ENCODE measurements at places on chromosomes 12 and 14. TPM values are rescaled to one million over a fixed set of nuclear protein-coding genes. Genes with fewer than 3 reads are reported as not detected.

The MYF6 gene
- not detected for total RNA-seq

The HEBP1 gene
- total RNA-seq = 10.4 TPM

The BCL11B gene
- total RNA-seq = 79.6 TPM

The ART4 gene
- not detected for total RNA-seq

The ZNF385A gene
- total RNA-seq = 0.70 TPM

The KRT80 gene
- total RNA-seq = not detected

The RILPL2 gene
- 7.5 TPM for total RNA-seq

The OR11H7 gene
- not detected for total RNA-seq

The KCNC2 gene
- total RNA-seq = not detected

The MFAP5 gene
- total RNA-seq = not detected

The BDKRB2 gene
- not detected for total RNA-seq

The ADAMTS20 gene
- not detected for total RNA-seq

The SLC25A21 gene
- total RNA-seq = not detected

The DCAF11 gene
- total RNA-seq = 81.8 TPM

The RPS6KL1 gene
- 9.4 TPM for total RNA-seq

The HNF1A gene
- total RNA-seq = not detected

Data from T-helper 2 cell treated with Interferon-gamma antibody and Interleukin-4, amounts not matched to agents 100 ng/mL and 5 ng/mL, for 36 hours (primary cell).